ENCODE measurements at places on chromosomes 7 and 10.
A peak's percentile ranks its signal among the peaks of the same experiment; 100 is the strongest.

DNA sequence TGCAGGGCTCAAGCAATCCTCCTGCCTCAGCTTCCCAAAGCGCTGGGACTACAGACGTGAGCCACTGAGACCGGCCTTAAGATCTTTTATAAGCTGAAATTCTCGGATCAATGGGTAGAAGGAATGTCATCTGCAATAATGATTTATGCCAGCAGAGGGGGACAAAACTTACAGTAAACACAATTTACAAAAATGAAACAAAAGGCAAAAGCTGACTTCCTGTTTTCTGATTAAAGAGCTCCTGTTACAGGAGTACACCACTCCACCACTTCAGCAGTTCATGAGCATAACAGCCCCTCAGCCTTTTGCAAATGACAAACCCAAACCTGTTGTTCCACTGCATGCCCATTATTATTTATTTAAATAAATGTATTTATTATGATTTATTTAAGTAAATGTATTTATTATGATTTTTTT is 88.5 kb upstream of the ATP6V0A4 start:
- no peak for DNase-seq

DNA sequence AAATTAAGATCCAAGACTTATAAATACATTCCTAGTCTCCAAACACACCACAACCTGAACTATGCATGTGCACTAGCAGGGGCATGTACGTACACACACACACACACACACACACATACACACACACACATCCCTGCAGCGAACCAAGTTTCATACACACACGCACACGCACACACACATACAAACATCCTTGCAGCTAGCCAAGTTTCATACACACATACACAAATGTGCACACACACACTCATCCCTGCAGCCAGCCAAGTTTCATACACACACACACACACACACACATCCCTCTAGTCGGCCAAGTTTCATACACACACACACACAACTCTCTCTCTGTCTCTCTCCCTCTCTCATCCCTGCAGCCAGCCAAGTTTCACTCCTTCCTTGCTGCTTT is 82.7 kb upstream of the WIPF3 start:
- DNase-seq: no peak

- no peak for DNase-seq
Observed at GRCh38 chr7:99404977-99405320, 3.4 kb downstream of the PDAP1 start.

- peak; percentile 82 for DNase-seq
Observed at GRCh38 chr10:72337039-72337629, 17.6 kb downstream of the DNAJB12 start.

- peak; percentile 43 for DNase-seq
Observed at GRCh38 chr10:74824900-74825370, 1.5 kb upstream of the KAT6B start.

GRCh38 chr7:152369518-152369917 is 66.3 kb downstream of the KMT2C start:
- no peak for DNase-seq

DNA sequence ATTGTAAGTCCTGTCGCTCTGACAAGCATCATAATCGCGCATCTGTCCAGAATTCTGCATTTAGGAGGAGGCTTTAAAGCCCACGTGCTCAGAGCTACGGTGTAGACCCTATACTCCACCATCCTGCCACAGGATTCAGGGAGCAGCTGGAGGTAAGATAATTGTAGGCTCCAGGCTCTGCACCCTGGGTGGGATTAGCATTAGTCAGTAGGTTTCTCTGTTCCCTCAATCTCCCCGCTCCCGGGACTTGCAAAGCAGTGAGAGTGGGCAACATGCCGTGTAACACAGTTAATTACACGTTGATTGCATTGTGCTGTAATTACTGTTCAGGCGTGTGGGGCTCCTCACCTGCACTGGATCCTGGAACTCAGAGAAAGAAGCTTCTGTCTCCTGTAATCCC is 89.3 kb upstream of the CUX1 start:
- no peak for DNase-seq

DNA sequence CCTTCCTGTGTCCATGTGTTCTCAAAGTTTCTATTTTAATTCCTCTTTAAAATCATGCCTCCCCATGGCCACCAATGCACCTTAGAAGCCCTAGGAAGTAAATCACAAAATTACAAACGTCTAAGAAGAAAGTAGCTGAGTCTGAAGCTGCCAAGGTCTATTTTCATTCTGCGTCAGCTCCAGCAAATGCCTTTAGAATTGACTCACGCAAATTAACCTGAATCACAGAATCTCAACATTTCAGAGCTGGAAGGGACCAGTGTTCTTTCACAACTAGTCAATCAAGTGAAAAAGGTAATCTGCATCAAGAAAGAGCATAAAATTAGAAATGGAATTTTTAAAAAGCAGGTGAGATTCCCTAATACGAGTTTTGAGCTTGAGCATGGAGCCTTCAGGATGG is 1017.6 kb downstream of the SORCS3 start:
- peak; percentile 18 for DNase-seq

- no peak for DNase-seq
Observed at GRCh38 chr7:17380736-17381662, 82.5 kb downstream of the AHR start.

DNA sequence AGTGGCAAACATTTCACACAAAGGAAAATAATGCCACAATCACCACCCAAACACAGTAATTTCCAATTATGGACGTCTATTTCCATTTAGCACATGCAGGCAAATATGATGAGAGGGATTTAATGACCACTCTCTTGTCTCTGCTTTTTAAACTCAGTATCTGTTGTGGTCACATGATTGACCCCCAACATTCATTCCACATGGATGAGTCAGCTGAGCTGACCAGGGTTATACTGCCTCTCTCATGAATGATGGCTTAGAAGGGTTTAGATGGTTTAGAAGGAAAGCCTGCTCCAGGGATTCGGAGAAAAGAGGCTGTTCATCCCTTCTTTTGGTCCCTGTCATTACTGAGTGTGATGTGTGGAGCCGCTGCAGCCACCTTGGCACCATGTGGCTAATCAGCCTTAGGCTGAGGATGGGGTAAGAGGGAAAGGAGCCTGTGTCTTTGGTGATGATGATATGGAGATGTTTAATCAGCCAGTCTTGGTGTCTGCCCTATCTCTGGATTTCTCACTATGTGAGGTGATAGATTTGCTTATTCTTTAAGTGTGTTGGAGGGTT is 38.2 kb upstream of the JAKMIP3 start:
- no peak for DNase-seq

DNA sequence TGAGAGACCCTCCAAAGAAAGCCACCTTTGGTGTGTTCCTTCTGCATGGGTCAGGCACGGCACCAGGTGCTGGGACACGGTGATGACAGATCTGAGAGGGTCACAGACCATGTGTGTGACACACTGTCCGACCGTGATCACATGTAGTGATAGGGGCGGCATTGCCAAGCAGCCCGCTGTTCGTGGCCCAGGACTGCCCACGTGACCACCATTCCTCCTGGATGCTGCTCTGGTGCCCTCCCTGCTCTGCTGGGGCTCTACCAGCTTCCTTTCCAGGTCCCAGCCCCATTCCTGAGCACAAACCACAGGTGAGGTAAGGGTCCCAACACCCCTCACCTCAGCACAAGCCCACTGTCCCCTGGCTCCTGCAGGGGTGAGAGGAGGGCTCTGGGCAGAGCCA is 10.1 kb upstream of the SLC18A3 start:
- no peak for DNase-seq

GRCh38 chr7:128697302-128697905 is 25.3 kb downstream of the GARIN1A start:
- DNase-seq: no peak

DNA sequence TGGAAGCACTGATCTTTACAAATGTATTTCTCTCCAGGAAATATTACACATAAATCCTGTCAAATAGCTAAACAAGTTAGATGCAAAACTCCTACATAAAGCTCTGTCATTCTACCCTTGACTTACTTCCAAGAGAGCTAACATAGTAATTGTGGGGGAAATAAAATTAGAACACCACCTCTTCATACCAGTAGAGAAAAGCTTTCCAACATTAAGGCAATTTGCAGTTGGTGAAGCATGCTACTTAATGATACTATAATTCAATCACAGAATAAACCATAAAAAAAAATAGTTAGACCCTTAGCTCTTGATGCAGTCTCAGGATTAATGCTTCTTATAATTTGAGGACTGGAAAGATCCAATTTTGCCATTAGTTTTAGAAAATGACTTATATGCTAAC is 35.2 kb downstream of the SEMA3A start:
- DNase-seq: no peak

DNA sequence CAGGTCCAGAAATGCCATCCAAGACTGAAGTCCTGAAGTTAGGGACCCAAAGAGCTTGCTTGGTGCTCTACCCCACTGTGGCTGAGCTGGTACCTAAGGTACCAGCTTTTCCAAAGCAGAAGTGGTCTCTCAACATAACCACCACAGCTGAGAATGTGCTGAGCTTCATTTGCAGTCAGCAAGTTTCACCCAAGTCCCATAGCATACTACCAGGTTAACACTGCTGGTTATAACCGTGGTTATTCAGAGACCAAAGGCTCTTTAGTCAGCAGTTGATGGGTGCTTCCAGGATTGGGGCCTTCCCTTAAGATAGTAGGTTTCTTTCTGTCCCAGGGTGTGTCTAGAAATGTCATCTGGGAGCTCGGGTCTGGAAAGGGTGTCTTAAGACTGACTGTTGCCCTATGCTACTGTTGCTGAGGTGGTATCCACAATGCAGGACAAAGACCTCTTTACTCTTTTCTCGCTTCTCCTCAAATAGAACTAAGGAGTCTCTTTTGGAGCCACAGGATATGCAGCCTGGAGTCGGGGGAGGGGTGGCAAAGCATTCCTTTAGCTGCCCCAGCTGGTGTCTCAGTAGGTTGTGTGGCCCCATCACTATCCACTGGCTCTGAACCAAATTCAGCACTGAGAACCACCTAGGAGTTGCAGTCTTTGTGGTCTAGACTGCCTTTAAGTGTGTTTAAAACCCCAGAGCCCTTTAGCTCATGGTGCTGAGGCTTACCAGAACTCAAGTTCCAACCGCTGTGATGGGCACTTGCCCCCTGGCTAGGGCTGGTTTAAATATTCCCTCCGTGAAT is 354.9 kb upstream of the SEMA3C start:
- DNase-seq: no peak

GRCh38 chr7:94400022-94400421 is 5.3 kb downstream of the COL1A2 start:
- DNase-seq: no peak

DNA sequence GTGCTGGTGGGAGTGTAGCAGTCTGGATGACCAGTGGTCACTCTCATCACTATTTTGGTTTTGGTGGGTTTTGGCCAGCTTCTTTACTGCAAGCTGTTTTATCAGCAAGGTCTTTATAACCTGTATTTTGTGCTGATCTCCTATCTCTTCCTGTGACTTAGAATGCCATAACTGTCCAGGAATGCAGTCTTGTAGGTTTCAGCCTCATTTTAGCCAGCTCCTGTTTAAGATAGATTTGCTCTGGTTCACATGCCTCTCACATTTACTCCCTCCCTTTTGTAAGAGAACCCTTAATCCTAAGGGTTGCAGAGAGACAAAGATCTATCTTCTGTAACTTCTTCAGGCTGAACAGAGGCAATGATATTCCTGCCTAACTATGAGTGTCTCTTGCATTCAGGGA is 51.2 kb upstream of the INHBA start:
- no peak for DNase-seq

- DNase-seq: no peak
Observed at GRCh38 chr10:48224979-48225560, 49.4 kb downstream of the FRMPD2 start.

DNA sequence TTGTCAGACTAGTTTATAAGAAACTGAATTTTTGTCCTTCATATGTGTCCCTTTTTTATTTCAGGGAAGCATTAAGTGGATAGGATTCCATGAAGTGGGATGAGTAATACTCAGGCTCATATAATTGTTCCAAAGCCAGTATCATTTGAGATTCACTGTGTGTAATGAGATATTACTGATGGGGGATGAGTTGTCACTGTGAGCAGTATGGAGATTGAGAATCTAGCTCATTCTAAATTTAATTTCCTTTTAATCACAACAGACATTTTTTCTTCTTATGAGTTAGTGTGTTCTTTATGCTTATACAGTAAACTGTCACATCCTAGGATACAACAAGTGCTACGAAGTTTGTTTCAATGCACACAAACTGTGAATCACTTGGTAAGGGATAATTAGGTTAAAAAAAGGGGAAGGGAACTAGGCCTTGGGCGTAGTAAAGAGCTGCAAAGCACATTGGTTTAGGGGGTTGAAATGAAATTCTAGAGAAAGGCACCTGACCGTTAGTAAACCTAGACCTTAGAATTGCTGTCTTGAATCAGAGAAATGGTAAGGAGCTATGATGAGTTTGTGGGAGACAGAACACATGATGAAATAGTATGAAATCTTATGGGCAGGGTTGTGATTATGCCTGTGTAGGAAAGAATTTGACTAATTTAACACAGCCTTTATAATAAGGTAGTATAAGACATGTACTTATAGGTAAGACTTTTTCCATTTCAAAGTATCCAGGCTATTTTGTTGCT is 153.4 kb downstream of the MLLT10 start:
- no peak for DNase-seq

- no peak for DNase-seq
Observed at GRCh38 chr7:134709197-134709596, 62.5 kb downstream of the BPGM start.

- peak; percentile 41 for DNase-seq
Observed at GRCh38 chr10:78045237-78045636, 11.6 kb downstream of the RPS24 start.

- DNase-seq: no peak
Observed at GRCh38 chr10:57972783-57973182, 294.9 kb downstream of the IPMK start.

- DNase-seq: no peak
Observed at GRCh38 chr7:51629206-51629605, 312.6 kb upstream of the COBL start.

DNA sequence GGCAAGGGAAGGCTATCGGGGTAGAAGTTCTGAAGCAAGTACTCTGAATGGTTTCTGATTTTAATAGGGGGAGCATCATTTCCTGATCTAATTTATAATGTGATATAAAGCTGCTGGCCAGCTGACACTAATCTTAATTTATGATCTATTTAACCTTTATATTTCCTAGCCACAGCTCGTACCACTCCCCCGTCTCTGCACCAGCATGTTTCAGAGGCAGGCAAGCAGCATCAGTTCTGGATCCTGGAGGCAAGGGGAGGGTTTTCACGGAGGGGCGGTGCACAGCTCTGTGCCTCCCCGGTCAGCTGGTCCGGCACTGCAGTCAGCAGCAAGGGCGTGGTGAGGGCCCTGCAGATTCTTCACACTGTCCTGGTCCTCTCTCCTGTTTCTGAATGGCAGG is 30.0 kb downstream of the MGMT start:
- DNase-seq: no peak

GRCh38 chr10:132986576-132986975 is 44.2 kb upstream of the CFAP46 start:
- DNase-seq: no peak

Measured in head of caudate nucleus (tissue), 42 donors.